SHP77 (cell line): ENCODE measurements at places on chromosomes 13 and 19.

GRCh38 chr13:110610955-110611595 is 4.3 kb upstream of the NAXD start:
- DNase-seq: no peak

GRCh38 chr13:26508885-26509284 is 48.6 kb upstream of the WASF3 start:
- peak; percentile 9 for DNase-seq

GRCh38 chr19:49097453-49098288 is 12.4 kb downstream of the SNRNP70 start:
- peak; percentile 47 for DNase-seq

DNA sequence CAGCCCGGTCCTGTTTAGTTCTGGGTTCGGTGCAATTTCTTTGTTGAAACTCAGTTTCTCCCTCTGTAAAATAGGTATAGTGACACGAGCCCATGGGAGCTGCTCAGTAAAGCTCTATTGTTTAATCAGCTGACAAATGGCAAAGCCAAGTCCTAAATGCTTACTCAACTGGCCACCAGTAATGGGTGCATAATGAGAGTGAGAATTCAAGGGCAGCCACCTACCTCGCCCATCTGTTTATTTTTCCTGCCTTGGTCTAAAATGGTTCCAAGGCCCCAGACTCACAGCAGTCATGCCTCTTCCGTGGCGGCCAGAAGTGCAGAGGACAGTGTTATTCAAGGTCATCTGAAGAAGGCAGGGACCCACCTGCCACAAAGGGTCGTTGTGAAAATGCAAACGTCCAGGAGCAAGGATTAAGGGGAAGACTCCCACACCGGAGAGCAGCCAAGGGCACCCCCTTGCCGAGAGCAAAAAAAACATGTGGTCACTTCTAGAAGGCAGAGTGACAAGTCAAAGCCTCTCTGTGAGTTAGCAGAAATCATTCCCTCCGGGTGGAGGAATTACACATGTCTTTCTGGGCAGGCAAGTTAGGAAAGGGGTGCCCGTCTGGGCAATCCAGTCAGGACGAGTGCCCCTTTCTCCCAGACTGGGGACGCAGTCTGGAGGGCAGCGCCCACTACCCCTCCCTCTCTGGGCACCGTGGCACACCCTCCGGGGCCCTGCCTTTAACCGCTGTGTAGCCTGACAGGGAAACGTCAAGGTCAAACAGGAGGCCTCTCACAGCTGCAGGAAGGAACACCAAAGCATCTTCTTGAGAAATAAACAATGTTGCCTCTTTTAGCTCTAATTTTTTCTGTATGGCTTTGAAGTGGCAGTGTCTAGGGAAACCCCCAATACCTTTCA is 186.2 kb downstream of the FOXO1 start:
- no peak for DNase-seq

DNA sequence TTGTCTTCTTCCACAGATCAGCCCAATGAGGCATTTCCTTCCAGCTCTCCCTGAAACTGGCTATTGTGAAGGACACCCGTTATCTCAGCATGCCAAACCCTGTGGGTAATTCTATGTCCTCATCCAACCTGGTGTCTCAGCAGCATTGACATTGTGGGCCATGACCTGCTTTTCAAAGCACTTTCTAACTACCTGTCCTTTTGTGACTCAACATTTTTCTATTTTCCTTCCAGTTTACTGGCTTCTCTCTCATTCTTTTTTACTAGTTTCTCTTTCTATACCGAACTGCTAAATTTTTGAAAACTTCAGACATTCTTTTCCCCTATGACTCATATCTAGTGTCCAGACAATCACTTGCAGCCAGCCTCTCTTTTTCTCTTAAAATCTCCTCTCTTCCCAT is 136.4 kb upstream of the HTR2A start:
- no peak for DNase-seq

- DNase-seq: no peak
Observed at GRCh38 chr13:40578055-40578454, 88.4 kb downstream of the FOXO1 start.

DNA sequence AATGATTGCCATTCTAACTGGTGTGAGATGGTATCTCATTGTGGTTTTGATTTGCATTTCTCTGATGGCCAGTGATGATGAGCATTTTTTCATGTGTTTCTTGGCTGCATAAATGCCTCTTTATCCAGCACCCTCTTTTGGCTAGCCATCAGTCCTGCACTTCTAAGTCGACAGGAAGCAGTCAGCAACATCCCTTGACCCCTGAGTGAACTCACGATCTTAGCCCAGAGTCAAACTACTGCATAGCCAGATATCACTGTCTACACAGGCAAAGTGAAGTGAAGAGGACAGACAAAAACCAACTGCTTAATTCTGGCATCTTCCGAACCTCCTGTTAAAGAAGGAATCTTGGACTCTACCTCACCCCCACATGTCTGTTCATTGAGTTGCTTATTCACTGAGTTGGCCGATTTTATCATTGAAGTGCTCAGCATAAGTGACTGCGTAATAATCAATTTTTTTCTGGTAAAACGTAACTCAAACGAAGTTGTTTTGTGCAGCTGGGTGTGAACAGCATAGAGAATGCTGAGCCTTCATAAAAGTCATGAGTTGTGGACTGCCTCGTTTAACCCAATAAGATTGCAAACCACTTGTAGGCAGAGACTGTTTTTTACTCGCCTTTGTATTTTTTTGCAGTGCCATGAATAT is 304.2 kb downstream of the COG6 start:
- no peak for DNase-seq
